ENCODE measurements at places on chromosomes 13 and 19.

GRCh38 chr19:55353356-55353802 lies 1.1 kb downstream of the COX6B2 start:
- no peak for DNase-seq

- no peak for DNase-seq
Observed at GRCh38 chr13:110390567-110390966, 83.5 kb downstream of the COL4A2 start.

GRCh38 chr13:29802621-29803020 lies 47.8 kb downstream of the UBL3 start:
- DNase-seq: no peak

DNA sequence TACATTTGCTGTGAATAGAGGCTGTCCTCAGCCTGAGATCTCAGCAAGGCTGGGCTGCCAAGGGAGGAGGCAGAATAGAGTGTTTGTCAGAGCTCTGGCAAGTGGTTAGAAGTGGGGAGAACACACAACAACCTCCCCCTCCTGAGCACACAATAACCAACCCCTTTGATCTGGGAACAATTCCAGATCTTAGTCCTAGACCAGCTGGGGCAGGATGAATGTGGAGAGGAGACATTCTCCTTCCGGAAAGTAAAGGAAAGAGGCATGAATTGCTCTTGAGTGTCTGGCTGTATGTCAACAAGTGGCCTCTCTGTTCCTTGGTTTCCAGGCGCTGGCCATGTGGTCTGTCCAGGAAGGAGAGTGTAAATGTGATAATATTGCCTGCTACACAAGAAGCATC lies 114.9 kb upstream of the TMTC4 start:
- DNase-seq: no peak

- DNase-seq: no peak
Observed at GRCh38 chr13:66543780-66544179, 686.4 kb downstream of the PCDH9 start.

- no peak for DNase-seq
Observed at GRCh38 chr13:98280176-98280510, 103.1 kb upstream of the RNF113B start.

- DNase-seq: no peak
Observed at GRCh38 chr13:98279473-98280175, 102.6 kb upstream of the RNF113B start.

GRCh38 chr13:73429701-73430100 lies 370.9 kb downstream of the KLF5 start:
- DNase-seq: no peak

GRCh38 chr13:36920616-36921185 lies 663 bp upstream of the SMAD9 start:
- DNase-seq: no peak

DNA sequence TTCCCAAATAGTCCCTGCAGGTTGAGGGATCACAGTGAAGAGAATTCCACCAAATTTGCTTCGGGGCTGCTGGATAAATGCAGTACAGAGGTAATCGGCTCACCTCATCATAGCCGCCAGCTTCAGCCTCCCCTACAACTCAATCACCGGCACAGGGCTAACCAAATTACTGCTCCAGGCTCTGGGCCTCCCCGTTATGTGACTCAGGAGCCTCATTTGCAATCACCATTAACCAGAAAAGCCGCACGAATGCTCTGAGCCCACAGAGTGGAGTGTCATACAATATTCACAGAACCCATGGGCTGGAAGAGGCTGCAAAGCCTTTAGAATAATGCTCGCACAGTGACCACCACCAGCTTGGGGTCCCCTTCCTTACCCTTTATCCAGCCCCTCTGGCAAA lies 4.9 kb downstream of the SIAH3 start:
- no peak for DNase-seq

GRCh38 chr13:95298971-95299621 lies 2.2 kb downstream of the ABCC4 start:
- DNase-seq: no peak

- no peak for DNase-seq
Observed at GRCh38 chr19:12868540-12869112, 12.6 kb downstream of the DNASE2 start.

- no peak for DNase-seq
Observed at GRCh38 chr19:42028304-42029216, 34.5 kb upstream of the ATP1A3 start.

DNA sequence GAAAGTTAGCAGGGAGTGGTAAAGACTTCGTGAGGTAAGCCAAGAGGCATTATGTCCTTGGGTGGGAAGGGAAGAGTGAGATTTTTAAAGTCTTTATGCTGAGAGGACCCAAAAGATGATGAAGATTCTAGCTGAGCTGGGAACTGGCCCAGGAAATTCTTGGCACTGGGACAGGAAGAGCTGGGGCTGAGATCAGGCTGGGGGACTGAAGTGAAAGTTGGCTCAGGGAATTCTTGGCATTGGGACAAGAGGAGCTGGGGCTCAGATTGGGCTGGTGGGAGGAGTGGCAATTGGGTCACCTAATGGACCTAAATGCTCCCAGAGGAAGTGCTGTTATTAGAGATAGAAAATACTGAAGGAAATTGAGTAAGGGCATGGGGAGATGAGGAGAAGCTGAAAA lies 8.8 kb downstream of the SCEL start:
- no peak for DNase-seq

GRCh38 chr19:40608957-40609356 lies 7.8 kb downstream of the LTBP4 start:
- no peak for DNase-seq

DNA sequence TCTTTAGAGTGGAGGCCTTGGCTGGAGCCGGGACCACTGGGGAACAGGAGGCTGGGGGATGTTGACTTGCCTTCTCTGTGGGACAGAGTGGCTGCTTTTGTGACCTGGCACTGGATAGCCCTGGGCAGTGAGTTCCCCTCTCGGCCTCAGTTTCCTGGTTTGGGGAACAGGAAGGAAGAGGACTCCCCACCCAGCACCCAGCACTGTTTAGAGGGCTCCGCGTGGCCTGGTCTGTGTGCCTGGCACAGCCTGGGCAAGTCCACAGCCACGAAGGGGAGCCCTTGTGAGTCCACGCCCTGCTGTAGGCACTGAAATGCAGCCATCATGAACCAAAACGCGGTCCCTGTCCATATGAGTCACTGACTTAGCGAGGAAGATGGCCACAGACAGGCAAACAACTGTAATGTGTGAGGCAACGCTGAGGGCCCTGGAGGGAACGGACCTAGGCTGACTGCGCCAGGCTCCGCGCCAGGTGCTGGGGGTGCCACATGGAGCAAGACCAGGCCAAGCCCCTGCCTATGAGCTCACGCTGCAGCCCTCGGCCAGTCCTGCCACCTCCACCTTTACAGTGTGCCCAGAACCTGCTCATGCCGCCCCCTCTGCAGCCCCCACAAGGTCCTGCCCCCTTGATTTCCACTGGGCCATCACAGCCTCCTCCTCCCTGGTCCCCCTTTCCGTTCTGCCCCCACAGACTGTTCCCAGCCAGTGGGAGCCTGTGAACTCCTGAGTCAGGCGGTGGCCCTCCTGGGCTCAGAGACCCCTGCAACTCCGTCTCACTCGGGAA lies 35.5 kb downstream of the PAK4 start:
- DNase-seq: no peak

DNA sequence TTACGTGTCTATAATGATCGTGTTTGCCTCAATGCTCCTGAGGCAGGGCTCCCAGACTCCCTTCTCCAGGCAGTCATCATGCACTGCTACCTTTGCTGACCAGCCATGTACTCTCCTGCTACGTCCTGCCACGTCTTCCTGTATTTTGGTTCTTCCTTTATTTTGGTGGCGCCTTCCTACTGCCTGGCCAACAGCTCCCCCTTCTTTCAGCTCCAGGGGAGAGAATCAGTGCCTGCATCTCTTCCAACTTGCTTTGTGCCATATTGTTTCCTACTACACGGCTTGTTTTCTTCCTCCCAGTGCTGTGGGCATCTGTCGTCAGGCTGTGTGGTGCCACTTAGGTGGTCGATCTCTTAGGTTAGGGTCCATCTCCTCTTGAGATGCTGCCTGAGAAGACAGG lies 96.2 kb downstream of the FGF9 start:
- DNase-seq: no peak

- DNase-seq: no peak
Observed at GRCh38 chr13:47168066-47168465, 271.2 kb upstream of the HTR2A start.

- DNase-seq: no peak
Observed at GRCh38 chr13:42279986-42280385, 8.0 kb downstream of the AKAP11 start.

- no peak for DNase-seq
Observed at GRCh38 chr19:47019431-47020041, at the start of gene NPAS1. NPAS1 (plus strand) TSS chr19:47019837; CDS start chr19:47021048, 1,211 bp downstream.

DNA sequence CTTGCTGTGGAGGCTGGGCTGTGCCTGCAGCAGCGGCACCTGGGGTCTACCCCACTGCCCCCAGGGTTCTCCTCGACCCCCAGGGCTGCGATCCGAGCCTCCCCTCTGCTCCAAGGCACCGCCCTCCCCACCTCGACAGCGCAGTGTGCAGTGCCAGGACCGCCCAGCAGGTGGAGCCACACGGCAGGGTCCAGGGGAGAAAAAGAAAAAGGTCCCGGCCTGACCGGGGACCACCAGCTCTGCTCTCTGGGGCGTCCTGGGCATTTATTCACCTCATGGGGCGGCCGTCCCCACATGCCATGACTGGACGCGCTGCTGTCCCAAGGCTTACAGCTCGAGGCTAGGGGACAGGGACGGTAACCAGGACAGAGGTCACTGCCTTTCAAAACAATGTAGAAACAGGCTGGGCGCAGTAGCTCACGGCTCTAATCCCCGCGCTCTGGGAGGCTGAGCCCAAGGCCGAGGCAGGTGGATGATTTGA lies 10.6 kb downstream of the REXO1 start:
- no peak for DNase-seq

DNA sequence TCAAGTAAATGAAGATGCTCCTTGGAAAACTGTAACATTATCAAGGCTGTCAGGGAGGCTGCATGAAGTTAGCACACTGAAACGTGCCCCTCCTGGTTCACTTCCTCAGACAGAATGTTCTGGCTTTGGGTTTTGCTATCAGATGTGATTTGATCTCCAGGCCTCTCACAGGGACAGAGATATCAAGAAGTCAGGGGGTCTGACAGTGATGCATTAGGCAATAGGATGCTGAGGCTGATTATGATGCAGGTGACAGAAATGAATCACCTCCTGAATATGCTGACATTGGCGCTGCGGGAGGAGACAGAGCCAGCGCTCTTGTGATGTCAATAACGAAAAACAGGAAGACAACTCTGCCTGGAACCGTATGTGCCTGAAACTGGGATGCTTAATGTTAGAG lies 278.5 kb downstream of the DCT start:
- no peak for DNase-seq

- no peak for DNase-seq
Observed at GRCh38 chr19:45778010-45778661, 4.2 kb downstream of the DMPK start.

DNA sequence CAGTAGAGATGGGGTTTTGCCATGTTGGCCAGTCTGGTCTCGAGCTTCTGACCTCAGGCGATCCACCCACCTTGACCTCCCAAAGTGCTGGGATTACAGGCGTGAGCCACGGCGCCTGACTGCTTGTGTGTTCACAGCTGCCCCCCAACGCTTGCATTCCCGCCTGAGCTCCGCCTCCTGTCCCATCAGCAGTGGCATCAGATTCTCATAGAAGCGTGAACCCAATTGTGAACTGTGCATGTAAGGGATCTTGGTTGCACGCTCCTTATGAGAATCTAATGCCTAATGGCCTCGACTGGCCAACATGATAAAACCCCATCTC lies 75.9 kb downstream of the GADD45B start:
- DNase-seq: no peak

- DNase-seq: no peak
Observed at GRCh38 chr19:17733127-17733526, 13.8 kb downstream of the MAP1S start.

DNA sequence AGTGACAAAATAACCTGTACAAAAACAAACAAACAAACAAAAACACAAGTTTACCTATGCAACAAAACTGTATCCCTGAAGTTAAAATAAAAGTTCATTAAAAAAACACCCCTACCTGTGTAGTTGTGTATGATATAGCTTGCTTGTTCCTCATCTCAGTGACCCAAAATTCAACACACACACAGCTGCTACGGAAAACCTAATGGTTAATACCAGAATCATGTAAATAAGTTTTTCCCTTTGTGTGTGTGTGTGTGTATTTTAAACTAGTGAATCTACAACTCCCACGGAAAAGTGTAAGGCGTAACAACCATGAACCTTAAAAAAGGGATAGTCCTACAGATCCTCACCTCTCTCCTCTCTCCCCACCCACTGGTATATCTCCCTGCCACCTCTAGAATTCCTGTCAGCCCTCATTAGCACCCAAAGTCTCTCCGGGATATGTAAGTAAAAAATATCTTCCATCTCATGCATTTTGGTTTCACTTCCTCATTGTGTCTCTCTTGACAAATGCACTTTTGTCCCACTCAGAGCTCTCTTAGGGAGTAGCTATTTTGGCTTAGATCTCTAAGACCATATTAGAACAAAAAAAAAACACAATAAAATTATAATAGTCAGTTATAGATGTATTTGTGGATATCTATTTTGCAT lies 2236.5 kb downstream of the PCDH9 start:
- no peak for DNase-seq

DNA sequence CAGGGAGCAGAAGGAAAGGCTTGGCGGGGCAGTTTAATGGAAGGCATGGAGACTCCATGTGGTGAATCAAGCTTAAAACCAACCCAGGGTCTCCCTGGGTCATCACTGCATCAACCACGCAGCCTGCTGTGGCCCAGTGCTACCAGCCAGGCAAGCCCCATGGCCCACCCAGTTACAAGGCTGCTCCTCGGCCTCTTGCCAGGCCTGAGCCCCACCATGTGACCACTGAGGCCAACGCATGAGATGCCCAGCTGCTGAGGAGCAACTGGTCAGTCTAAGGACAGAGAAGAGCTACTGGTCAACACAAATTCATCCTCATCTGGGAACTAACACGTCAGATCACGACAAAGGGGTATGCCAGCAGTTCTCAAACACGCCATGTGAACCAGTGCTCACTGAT lies 15.4 kb upstream of the KPTN start:
- no peak for DNase-seq

GRCh38 chr19:39277598-39277997 lies 9.4 kb downstream of the IFNL2 start:
- DNase-seq: no peak

DNA sequence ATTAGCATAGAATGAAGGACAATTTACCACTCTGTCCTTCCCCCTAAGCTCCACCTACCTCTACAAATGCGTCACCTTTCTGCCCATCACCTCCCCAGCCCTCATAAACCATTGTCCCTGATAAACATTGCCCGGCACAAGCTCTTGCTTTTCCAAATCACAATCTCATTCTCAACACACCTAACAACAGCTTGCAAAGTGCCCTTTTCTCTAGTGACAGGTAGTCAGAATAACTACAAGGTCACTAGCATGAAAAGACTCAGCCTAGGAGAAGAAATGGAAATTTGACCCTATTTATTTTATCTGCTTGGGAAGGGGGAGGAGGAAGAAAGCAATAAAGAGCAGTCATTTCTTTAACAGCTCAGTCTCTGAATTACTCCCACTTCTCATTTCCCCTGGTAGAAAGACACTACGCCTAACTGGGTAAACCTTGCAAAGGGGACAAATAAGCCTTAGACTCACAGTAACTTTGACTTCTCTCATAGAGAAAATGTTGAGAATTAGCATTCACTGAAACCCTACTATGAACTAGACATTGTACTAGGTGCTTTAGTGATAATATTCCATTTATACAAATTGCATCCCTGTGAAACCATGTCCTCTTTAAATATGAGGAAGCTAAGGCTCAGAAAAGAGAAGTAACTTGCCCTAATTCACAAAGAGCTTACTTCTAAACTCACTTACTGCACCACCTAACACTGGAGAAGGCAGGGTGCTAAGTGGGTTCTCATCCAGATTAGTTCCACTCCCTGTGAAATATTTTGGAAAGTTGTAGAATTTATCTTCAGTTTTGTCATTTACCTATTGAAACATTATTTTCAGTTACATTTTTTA lies 116.2 kb upstream of the FNDC3A start:
- no peak for DNase-seq

Measured in coronary artery (tissue), 2 donors.